ENCODE measurements at places on chromosomes 6 and 20.

DNA sequence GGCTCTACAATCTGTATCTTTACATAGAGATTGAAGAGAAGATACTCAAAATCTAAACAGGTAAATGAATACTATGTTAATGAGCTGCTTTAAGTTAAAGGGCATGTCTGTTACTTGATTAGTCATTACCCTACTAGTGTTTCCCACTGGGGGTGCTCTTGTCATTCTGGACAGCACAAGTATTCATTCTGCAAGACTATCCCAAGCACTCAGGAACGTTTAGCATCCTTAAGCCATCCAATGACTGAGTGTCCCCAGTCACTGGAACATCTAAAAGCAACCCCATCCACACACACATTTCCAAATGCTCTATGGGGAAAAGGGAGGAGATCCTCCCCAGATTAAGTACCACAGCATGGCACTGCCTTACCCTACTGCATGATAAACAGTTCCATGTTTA lies 25.7 kb downstream of the EZR start:
- DNase-seq, result no peak

GRCh38 chr20:18856873-18857272 lies 43.3 kb downstream of the SCP2D1 start:
- no peak for DNase-seq

DNA sequence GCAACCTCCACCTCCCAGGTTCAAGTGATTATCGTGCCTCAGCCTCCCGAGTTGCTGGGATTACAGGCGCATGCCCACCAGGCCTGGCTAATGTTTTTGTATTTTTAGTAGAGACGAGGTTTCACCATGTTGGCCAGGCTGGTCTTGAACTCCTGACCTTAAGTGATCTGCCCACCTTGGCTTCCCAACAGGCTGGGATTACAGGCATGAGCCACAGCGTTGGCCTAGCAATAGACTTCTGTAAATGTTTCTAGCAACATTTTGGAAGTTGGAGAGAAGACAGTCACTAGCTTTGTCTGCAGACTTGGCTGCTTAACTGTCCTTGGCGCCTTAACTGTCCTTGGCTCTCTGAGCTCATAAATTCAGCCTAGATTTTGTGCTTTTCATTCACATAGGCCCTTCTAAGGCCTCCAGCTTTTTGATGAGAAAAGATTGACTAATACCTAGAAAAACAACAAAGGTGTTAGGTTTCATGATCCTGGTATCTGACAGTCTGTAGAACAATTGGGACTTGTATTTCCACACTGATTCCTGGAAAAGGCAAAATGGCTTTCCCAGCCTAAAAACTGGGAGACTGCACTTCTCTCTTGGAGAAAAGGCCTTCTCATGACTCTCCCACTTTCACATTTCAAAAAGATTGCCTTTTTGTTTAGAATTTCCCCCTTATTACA lies 49.7 kb downstream of the OR2B2 start:
- DNase-seq, result no peak

DNA sequence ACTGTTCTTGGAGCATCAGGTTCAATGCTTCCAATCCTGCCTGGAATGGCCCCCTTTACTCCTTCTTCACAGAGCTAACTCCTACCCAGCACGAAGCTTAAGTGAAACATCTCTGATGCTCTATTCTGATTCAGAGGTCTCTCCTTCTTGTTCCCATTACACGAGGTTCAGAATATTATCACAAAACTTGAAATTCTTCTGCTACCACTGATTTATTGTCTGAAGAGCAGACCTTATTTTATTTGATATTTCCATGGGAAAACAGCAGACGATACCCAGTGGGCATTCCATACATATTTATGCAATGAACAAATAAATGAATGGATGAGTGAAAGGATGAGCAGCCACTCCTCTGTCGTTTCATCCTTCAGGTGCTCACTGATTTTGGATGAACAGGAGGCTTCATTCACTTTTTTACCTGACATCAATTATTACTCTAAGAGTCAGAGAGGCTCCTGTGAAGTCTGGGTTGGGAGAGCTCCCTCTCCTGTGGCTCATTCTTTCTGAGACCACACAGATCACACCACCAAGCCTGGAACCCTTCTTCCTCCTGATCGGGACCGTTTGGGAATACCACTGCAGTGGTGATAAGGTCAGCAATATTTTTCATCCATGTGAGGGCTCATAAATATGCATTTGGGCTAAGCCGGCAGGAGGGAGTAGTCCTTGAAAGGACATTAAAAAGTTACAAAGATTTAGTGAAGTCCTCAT lies 25.8 kb downstream of the SMLR1 start:
- no peak for DNase-seq

GRCh38 chr6:15880262-15880973 lies 217.6 kb upstream of the DTNBP1 start:
- no peak for DNase-seq

DNA sequence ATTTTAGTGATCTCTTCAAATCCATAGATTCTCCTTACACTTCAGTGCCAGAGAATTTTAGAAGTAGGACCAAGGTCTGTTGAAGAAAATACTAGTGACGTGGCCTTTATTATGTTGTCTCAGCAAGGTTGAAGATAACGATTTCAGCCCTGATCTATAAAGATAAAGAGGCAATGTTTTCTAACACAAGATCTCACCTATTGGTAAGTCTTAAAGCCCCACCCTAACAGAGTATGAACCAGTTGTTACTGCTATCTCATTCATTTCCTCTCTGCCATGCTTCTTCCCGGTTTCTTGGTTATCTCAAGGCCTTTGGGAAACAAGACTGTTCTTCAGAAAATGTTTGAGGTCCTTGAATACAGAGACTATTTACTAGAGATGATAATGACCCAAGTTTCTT lies 53.1 kb downstream of the KIAA0408 start:
- no peak for DNase-seq

GRCh38 chr20:13017883-13018535 lies 9.2 kb downstream of the SPTLC3 start:
- DNase-seq, result no peak

DNA sequence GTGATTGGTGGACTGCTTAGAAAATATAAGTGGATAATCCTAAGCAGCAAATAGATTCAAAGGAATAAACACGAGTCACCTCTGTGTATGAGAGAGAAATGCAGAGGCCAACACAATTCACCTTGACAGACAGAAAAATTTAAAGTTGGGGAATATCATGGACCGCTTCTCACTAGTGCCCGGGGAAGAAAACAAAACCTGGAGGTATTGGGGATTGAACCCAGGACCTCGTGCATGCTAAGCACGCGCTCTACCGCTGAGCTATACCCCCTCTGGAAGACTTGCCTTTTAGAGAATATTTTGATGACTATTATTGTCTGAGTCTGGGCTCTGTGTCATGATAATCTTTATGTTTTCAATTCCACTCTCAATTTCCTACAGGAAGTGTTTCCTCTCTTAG lies 111.9 kb downstream of the TRIM27 start:
- DNase-seq, result no peak

DNA sequence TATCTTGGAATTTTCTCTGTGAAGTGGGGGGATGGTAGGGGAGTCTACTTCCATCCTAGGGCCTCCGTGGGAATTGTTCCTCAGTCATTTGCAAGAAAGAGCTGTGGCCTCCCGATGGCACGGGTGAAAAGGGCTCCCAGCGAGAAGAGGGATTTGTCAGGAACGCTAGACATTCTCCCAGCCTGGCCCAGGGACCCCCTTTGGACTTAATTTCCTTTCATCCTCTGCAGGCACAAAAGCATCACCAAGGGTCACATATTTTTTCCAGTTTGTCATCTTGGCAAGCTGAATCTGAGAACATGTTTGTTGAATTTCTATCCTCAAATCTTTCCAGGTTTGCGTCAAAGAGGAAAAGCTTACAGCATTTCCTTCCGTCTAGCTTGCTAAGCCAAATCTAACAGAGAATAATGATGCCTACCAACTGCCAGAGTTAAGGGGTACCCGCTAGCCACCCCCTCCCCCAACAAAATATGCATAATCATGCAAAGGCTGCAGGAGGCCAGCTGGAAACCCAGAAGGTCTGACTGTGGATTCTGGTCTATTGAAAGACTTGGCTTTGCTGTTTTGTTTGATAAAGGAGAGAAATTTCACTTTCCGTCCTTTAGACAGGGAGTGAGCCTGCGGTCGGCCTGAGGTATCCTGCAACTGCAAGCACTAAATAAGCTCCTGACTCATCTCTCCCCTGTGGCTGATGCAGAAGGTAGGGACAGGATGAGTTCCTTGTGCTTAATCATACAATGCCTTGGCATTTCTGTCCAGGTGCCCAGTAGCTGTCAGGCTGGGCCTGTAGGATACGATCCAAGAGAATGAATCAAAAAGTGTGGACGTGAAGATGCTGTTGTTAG lies 23.1 kb downstream of the PSMG4 start:
- DNase-seq, result no peak

DNA sequence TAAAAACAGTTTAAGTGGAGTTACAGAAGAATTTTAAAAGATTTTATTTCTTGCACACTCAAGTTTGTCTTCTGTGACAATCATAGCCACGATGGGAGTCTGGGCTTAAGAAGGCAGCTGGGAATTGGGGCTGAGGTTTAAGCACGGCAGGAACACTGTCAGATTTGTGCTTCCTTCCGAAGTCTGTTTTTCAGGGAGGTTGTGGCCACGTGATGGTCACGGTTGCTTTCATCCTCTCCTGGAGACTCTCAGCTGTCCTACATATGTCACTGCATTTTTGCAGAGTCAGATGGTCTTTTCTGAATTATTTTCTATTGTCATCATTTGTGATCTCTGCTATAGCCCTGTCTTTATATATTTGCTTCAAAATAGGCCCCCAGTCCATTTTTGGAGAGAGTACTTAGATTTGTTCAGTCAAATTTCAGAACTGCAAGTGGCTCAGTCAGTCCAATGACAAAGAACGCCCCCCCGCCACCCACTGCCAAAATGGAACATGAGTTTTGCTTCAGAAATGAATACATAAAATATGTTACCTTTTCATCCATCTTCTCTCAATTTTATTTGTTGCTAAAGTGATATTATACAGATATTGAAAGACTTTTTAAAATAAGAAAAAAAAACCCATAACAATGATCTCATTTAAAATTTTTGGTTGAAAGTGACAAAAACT lies 111.8 kb upstream of the ZFP64 start:
- no peak for DNase-seq

DNA sequence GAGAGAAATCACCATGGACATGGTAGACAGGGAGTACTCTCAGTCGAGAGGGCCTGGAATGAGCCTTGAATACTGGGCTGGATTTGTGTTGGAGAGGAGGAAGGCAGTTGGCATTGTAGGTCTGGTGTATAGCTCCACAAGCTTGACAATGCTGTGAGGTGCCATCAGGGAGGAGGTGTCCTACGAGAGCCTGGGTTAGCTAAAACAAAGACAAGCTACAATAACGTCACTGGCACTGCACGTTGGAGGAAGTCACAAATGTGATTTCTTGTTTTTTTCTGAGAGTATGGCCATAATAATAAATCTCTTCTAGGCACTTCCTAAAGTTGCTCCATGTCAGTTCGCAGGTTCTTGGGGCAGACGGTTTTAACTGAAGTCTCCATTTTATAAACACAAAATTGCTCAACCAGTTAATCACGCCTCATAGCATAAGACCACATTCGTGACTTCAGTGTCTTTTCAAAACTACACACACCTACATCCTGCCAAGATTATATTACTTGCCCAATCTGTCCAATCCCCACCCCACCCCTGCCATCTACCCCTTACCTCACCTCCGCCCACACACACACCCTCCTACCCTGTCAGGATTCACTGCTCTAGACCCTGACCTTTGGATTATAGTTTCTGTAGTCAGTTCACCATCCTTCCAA lies 4.4 kb upstream of the HLA-DMB start:
- no peak for DNase-seq

- no peak for DNase-seq
These were observed 15.3 kb upstream of the DHX35 start for GRCh38 chr20:38946836-38947235.
